Fibroblast of skin of left biceps (primary cell): ENCODE measurements at places on chromosomes 12 and 14.
A peak's percentile ranks its signal among the peaks of the same experiment; 100 is the strongest.

- DNase-seq = peak; percentile 35
Measured at GRCh38 chr12:105843986-105844760, 294.6 kb downstream of the NUAK1 start.

DNA sequence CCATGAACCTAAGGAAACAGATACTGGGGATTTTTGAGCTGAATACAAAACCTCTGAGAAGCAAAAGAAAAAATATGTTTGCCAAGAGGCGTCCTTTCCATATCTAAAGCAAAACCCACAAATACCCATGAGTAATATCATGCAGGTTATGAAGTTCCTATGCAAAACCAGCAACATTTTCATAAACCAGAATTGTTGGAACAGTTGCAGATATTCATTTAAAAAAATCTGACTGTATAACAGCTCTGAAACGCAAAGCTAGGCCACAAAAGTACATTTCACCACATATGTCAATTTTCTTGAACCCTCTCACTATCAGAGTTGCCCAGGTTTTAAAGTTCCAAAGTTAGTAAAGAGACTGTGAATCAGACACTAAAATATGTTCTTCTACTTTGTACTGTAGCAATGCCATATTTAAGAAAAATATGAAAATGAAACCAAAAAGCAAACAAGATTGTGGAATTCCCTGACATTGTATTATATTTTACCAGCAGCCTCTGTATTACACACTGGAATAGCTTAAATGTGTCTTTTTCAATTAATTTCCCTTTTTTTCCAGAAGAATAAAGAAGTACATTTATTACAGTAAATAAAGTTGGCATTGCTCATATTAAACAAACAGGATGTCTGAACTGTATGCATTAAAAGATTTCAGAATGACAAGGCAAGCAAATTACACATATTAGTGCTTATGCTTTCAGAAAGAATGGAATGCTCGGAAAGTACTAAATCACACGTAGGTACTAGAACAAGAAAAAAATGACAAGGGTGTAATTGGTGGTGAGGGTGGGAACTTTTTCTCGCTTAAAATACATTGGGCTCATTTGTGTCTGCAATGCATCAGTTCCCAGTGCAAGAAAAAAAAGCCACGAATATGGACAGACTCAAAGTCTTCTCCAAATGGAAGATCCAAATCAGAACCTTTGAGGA, 33.6 kb upstream of the HIF1A start:
- DNase-seq = peak; percentile 62

GRCh38 chr14:22653012-22653621, 9.0 kb upstream of the OR6J1 start:
- DNase-seq = no peak

DNA sequence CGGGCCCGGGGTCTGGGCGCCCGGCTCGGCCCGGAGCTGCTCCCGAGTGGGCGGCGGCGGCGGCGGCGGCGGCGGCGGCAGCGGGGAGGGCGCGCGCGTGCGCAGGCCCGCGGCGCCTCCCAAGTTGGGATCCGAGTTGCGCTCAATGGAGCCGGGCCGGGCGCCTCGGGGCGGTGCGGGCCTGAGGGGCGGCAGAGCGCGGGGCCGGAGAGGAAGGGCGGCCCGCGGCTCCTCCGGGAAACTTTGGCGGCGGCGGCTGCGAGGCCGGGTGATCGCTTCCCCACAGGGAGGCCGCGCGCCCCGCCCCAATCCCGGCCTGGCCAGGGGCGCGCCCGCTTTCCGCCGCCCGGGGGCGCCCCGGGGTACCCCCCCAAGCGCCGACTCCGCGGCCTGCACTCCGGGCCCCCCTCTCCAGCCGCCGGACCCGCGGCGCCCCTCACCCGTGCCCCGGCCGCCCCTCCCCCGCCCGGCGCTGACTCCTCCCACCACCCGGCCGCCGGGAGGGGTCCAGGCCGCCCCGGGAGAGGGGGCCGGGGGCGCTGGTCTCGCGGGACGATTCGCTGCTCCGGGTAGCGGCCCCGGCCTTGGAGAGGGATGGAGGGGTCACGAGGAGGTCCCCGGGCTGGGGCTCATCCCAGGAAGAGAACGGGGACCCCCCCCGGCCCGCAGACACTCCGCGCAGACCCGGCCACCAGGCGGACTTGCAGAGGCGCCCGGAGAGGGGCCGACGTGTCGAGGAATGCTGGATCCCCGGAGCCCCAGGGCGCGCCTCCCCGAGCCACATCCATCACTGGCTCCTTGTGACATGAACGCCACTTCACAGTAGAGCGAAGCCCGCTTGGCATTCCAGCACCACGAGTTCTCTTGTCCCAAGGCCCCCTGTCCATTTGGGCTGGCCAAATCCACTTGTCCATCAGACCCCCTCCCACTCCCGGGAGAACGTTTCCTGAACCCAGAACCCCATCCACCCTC, at the start of gene RILPL1:
RILPL1 (minus strand) TSS at position 48 of the 972 bp plus-strand sequence. CDS start 237 bp downstream, outside the sequence.
- DNase-seq = peak; percentile 13

DNA sequence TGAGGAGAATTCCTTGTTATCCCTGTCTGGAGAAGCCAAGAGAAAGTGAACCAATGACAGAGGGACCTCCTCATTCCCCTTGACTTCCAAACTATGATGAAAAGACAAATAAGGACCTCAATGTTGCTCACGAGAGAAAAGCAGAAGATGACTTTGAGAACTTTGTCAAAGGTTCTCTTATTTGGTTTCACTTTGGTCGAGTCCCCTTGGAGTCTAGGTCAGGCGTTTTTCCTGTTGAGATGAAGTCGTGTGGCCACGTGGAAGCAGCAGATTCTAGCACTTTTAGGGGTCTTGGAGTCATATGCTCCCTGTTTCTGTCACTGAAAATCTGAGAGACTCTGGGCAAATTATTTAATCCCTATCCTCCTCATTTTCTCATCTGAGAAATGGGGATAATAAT, 33.8 kb upstream of the COL2A1 start:
- DNase-seq = no peak

GRCh38 chr14:91689608-91690007, 42.3 kb downstream of the CATSPERB start:
- no peak for DNase-seq

- DNase-seq = no peak
Measured at GRCh38 chr12:11785712-11786111, 136.2 kb downstream of the ETV6 start.

GRCh38 chr14:51443195-51444018, 203.4 kb downstream of the TMX1 start:
- DNase-seq = peak; percentile 60

GRCh38 chr14:27686137-27686536, 1080.5 kb upstream of the FOXG1 start:
- no peak for DNase-seq

GRCh38 chr12:11805043-11805442, 155.6 kb downstream of the ETV6 start:
- DNase-seq = no peak
